Islet precursor cell (in vitro differentiated cells): ENCODE measurements at places on chromosomes 3 and 15.

DNA sequence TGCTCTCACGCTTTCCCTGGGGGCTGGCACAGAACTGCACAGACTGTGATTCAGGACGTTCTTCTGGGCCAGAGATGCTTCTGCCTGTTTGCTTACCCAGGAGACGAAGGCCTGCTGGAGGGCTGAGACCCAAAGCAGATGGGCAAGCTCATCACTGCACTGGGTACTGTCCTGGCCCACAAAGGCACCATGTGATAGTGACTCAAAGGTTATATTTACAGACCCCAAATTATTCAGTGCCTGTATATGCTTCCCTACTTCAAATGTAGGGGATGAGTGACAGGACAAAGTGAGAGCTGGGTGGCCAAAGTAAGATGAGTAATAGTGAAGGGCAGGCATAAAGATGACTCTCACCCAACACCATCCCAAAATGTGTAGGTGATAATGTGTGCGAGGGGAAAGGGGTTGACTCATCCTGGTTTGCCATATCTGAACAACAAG lies 127.4 kb downstream of the WDR76 start:
- DNase-seq = no peak

- DNase-seq = peak; percentile 28
Measured at GRCh38 chr3:141096981-141097380, 45.8 kb downstream of the SPSB4 start.

DNA sequence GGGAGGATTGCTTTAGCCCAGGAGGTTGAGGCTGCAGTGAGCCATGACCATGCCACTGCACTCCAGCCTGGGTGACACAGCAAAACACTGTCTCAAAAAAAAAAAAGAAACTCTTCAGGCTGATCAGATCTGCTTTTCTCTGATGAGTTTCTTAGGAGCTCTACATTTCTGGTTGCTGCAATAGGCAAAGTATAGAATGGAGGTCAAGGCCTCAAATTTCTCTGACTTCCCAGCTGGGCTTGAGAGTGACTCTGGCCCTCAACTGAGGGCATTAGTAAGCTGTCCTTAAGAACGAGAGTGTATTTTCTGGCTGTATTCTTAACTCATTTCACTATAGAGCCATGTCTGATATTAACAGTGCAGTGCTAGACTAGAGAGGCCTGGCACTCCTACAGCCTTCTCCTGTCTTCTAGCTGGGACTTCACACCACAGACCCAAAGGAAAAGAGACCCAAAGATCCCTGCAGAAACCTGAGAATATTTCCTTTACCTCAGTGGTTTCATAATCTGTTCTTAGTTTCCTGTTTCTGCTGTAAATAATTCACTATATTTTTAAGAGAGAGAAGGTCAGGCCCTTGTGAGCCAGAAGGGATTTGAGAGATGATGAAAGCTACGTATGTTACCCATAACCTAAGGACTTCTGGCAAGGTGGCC lies 2.0 kb upstream of the NR1I2 start:
- DNase-seq = no peak

GRCh38 chr3:74642876-74643275 lies 28.4 kb upstream of the CNTN3 start:
- DNase-seq = no peak

DNA sequence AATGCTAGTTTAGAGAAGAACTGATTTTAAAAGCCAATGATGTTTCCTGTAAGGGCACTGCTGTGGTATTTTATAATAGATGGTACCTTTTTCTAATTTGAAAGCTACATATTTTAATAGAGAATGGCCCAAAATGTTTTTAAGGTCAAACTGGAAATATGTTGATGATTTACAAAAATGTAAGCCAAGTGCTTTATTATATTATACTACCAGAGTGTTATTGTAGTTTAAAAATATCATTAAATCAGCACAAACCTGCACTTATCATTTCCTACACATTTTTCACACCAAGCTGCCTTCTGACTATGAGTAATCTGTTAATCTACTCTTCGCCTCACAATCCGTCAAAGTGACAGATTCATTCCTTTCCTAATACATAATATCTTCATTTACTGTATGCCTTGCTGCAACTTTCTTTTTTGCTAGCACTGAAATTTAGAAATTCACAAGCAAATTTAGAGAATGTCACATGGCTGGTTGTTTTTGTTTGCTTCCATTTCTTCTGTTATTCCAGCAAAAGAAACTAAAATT lies 126.4 kb upstream of the FAM3D start:
- no peak for DNase-seq

DNA sequence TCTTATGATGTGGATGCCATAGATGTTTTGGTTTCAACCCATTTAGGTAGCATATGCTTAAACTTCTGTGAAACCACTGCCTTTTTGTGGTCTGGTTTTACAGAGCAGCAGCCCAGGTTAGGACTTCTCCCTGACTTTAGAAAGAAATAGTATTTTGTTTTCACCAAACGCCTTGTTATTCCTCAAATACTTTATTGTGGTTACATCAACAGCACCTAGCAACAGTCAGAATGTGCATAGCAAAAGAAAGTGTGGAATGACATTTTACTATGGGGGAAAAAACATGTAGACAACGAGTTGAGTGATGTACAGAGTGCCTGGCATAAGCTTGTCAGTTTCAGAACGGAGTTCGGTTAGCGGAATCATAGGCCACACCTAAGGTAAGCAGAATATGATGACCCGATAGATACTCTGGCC lies 159.2 kb downstream of the TPRG1 start:
- no peak for DNase-seq

GRCh38 chr3:148102156-148102555 lies 595.5 kb upstream of the AGTR1 start:
- DNase-seq = no peak
